CD4-positive, alpha-beta T cell treated with Interleukin-2 at 100 ng/mL for 4 hours (primary cell): ENCODE measurements at places on chromosomes 1 and 21.

DNA sequence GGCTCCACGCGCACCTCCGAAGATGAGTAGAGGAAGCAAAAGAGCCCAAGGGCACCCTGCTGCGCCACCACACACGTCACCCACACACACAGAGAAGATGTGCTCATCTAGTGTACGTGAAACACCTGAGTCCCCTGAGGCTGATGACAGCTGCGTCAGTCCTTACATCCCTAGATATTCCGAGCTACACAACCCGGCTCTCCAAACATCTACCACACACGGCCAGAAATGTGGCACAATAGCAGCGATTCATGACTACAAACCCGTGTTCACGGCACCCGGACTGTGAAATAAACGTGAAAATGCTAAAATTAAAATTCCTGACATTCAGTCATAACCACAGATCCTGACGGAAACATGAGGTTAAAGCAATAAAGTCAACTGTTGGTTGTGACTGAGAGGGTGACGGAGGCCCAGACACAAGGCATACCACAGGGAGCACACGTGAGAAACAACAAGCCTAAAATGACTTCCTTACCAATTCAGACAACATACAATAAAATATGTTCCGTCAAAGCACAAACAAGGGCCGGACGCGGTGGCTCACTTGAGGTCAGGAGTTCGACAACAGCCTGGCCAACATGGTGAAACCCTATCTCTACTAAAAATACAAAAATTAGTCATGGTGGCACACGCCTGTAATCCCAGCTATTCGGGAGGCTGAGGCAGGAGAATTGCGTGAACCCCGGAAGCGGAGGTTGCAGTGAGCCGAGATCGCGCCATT, 7.3 kb downstream of the SSU72 start:
- no peak for DNase-seq

GRCh38 chr1:14880456-14881316, 272.9 kb upstream of the TMEM51 start:
- DNase-seq: no peak

DNA sequence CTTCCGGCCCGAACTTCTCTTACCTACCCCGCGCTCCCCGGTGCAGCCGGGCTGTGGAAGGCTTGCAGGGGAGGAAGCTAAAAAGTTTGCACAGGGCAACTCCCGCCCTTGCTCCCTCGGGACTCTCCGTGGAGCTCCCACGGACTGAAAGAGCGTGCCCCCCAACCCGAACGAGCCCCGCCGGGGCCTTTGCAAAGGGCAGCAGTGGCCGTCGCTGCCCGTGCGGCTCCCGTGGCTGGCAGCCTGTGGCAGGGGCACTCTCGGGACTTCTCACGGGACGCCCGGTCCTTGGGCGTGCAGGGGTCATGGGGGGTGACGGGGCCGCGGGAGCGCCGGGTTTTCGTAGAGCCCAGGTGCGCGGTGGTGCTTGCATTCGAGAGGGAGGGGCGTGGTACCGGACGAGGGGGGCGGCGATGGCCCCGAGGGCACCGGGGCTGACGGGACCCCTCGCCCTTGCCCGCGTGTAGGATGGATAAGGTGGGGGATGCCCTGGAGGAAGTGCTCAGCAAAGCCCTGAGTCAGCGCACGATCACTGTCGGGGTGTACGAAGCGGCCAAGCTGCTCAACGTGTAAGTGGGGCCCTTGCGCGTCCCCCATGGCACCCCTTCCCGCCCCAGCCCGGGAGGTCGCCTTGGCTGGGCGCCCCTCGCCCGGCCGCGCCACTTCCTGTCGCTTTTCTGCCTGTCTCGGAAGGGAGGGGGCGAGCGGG, 711 bp downstream of the GADD45A start:
- DNase-seq: peak; percentile 31

- no peak for DNase-seq
These were observed 108.0 kb downstream of the HLCS start for GRCh38 chr21:36858320-36858957.

- DNase-seq: no peak
These were observed 119.2 kb downstream of the LRIG2 start for GRCh38 chr1:113192242-113192641.

DNA sequence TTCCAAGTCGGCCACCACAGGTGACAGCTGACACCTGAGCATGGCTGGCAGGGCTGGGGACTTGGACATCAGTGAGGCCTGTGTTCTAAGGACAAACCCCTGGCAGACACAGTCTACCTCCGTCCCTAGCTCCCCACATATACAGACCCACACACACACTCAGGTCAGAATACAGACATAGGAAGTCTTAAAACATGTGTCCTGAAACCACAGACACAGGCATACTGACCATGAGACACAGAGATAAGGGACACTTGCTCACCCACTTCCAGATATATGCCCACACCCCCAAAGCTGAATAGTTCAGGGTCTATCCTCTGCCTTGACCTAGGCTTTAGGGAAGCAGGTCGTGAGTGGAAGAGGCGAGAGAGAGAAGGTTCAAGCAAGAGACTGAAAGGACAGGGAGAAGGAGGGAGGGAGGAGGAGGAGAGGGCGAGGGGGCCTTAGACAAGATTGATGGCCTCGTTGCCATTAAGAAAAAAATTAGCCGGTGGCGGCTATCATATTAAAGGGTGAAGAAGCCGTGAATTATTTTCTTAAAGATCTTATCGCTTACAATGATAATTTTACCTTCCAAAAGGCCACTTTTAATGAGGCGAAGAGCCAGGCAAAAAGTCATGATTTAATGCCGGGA, 49.9 kb downstream of the TMEM53 start:
- DNase-seq: no peak
